ENCODE measurements at places on chromosomes 12 and 14.
A peak's percentile ranks its signal among the peaks of the same experiment; 100 is the strongest.

GRCh38 chr12:111085096-111085495 is 164.7 kb upstream of the MYL2 start:
- no peak for DNase-seq

GRCh38 chr12:530308-530707 is 70.6 kb downstream of the B4GALNT3 start:
- no peak for DNase-seq

DNA sequence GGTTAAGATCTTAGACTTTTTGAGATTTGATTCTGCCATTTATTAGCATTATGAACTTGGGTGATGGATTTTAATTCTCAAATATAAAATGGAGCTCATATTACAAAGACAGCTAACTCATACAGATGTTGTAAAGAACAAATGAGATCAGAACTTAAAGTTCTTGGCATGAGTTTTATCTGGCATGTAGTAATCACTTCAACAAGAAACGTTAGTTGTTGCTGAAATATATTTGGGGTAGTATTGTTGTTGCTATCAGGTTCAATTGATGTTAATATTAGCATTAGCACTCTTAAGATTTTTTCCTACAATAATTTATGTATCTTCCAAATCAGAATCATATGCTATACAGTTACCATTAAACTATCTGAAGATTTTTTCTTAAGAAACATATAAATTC is 71.0 kb downstream of the SLC6A15 start:
- no peak for DNase-seq

GRCh38 chr14:99057576-99058083 is 214.4 kb downstream of the BCL11B start:
- DNase-seq = no peak

- DNase-seq = no peak
Observed at GRCh38 chr14:77213679-77214016, 32.0 kb downstream of the TMEM63C start.

- no peak for DNase-seq
Observed at GRCh38 chr12:114764510-114764909, 80.5 kb upstream of the TBX3 start.

DNA sequence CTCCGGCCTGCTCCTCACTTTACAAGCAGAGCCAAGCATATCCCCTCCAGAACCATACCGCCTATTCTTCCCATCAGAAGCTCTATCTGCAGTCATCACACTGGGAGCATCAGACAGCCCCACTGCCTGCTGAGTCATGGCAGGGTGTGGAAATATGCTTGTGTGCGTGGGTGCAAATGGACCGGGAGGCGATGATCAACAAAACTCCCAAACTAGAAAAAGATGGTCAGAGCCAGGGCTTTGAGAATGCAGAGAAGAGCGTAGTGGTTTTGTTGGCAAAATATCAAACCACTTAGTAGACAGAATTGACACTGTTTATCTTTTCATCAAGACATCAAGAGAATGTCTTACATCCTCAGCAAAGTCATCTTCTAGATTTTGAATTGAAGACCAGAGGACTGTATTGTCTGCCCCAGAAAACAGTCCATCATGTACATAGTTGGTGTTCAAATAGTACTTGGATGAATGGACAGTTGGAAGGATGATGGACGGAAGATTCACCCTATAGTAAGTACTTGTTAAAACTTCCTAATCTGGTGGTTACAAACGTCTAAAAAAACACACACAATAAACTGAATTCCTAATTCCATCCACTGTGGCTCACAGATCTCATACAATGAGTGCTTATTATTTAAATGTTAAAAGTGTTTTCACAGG is 54.9 kb downstream of the VWF start:
- DNase-seq = peak; percentile 40

GRCh38 chr12:12975322-12976077 is 23.5 kb upstream of the GPRC5D start:
- peak; percentile 11 for DNase-seq

- DNase-seq = no peak
Observed at GRCh38 chr12:132141976-132142678, 2.0 kb downstream of the DDX51 start.

- DNase-seq = no peak
Observed at GRCh38 chr14:36428350-36428749, 91.7 kb downstream of the NKX2-1 start.

GRCh38 chr12:88251798-88252197 is 109.7 kb downstream of the TMTC3 start:
- DNase-seq = no peak

DNA sequence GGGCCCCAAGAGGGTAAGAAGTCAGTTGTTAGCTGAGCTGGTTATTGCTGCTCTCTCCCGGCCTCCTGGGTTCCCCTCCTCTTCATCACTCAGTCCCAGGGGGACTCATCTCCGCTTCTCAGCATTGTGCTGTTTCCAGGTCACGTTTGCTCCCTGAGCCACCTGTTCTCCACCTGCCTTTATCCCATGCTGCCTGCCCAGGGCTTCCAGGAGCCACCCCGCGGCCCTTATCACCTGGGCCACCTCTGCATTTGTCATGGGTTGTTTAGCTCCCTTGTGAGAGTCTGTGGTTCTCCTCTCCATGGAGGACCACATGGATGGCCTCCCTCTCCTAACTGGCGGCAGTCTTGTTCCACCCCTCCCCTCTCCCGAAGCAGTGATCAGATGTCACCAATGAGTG is 36.0 kb downstream of the SYNDIG1L start:
- no peak for DNase-seq

DNA sequence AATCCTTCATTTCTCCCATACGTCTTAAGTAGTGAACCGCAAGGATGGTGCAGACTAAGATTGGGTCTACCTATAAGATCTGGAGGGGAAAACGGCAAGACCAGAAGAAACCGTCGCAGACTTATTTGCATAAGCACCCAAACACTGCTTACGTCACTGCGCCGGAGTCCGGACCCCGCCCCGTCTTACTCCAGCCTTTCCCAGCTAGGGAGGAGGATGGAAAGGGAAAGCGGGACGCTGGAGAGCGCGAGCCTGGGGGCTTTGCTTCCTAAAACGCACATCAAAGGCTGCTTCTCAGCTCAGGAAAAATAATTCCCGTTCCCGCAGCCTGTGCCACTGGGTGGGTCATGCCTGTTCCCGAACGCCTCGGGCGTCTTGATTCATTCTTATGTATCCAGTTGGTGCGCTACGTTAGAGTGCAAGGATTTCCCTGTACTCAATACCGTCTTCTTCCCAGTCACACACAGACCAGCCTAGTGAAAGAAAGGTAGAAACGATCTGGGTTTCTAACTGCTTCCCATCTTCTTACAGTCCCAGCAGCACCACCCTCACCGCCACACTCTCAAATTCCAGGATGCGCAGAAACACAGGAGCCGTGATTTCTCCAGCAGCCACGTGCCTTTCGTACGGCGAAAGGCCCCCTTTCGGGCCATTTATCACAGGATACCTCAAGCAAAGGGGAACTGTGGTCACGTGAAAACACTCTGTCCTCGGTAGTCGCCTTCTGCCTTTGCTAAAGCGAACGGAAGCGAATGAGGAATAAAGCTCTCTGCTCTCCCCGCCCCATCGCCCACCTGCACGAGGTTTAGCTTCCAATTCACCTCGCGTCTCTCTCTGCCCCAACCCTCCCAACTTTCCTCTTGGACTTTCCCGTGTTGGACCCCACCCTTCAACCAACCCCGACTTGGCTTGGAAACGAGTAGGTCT is 1.1 kb downstream of the SLC6A15 start:
- DNase-seq = peak; percentile 6

DNA sequence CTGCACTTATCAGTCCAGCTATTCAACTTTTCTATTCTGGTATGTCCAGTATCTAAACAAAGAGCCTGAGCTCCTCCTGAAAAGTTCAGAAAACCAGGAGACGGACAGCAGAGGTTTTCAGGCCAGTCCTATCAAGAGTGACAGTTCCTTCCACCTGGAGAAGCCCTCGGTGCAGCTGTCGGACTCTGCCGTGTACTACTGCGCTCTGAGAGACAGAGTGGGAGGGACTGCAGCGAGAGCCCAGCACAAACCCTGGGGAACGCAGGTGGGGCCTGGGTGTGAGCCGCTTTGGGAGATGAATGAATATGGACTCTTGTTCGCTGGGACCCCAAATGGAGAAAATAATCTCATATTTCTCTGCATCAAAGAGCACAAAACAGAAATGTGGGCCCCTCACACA is 329.8 kb upstream of the OR4E1 start:
- DNase-seq = peak; percentile 33

DNA sequence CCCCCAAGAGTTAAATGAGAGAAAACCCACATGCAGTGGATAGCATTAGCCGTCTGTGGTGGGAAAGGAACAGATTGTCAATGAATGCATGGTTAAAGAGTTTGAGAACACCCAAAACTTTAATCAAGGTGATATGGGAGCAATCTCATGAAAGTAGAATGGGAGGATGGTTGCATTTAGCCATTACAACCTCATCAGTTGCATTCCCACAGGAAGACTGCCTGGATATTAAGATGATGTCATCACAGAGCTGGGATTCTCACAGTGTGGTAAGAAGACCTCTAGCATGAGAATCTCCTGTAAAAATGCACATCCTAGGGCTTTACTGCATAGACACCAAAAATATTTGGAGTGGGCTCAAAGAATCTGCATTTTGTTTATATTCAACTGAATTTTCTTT is 284.9 kb downstream of the RGS6 start:
- DNase-seq = no peak

- DNase-seq = no peak
Observed at GRCh38 chr12:131674373-131674772, 36.5 kb upstream of the SFSWAP start.

- no peak for DNase-seq
Observed at GRCh38 chr12:42237853-42238239, 202 bp downstream of the YAF2 start.

- no peak for DNase-seq
Observed at GRCh38 chr14:31229638-31230572, 22.3 kb upstream of the HECTD1 start.
